ENCODE measurements at places on chromosomes 6 and 20. TPM values are rescaled to one million over a fixed set of nuclear protein-coding genes. Genes with fewer than 3 reads are reported as not detected.

The LST1 gene
- polyA plus RNA-seq = not detected

The SLC44A4 gene
- polyA plus RNA-seq = not detected

The AP5S1 gene
- polyA plus RNA-seq = 9.7 TPM

The NCOA7 gene
- polyA plus RNA-seq = 418 TPM

The FUCA2 gene
- 33.7 TPM for polyA plus RNA-seq

The MYB gene
- not detected for polyA plus RNA-seq

The GRM4 gene
- 2.1 TPM for polyA plus RNA-seq

The RFX6 gene
- polyA plus RNA-seq = not detected

The STMND1 gene
- 0.79 TPM for polyA plus RNA-seq

The PCK1 gene
- polyA plus RNA-seq = not detected

The RAET1L gene
- not detected for polyA plus RNA-seq

The JAG1 gene
- polyA plus RNA-seq = 1.1 TPM

The PNPLA1 gene
- not detected for polyA plus RNA-seq

The TFAP2D gene
- polyA plus RNA-seq = not detected

The EYS gene
- polyA plus RNA-seq = 0.91 TPM

The PSORS1C1 gene
- polyA plus RNA-seq = not detected

The ZNF337 gene
- 2.4 TPM for polyA plus RNA-seq

The DPPA5 gene
- polyA plus RNA-seq = not detected

The DSN1 gene
- polyA plus RNA-seq = 4.5 TPM

The PTK7 gene
- not detected for polyA plus RNA-seq

The LATS1 gene
- polyA plus RNA-seq = 5.4 TPM

The VPS52 gene
- polyA plus RNA-seq = 31.6 TPM
